CD14-positive monocyte (primary cell): ENCODE measurements at places on chromosomes 11 and 22.
A peak's percentile ranks its signal among the peaks of the same experiment; 100 is the strongest.

DNA sequence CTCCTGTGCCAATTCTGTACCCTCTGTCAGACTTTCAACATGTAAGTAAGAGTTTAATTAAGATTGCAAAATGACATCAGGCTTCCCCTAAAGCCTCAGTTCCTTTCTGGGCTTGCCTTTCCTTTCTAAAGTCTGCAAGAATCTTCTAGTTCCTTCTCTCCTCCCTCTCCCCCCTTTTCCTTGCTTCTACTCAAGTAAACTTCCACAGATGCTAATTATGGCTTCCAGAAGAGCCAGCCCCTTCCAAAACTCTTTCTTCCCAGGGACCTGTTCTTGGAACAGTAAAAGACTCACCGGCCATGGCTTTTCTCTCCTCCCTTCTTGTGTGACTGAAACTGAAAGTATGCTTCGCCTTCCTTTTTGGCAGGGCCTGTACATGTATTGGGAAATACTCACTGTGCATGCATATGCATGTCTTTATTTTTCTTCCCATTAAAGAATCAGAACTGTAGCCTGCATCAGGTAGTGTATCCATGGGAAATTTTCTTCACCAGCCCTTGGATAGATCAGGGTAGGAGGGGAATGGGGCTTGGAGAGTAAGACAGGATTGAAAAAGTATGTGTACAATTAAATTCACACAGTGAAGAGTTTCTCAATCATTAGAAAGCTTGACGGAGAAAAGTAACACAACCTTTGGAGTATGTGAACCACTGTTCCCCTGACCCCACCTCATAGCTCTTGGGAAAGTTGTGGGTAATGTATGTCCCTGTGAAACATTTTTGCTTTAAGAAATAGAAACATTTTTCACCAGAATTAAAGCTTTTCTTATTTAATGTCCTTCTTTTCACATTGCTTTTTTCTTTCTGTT lies at the start of gene CASP1:
TSS of gene CASP1 (minus strand) at position 332 of the 808 bp plus-strand sequence. CDS start at position 301, 31 bp downstream.
- peak within 1 kb of the TSS; percentile 81 for H3K4me3 ChIP-seq
- peak; percentile 59 for DNase-seq

- H3K27ac ChIP-seq, result no peak overlapping the region
- H3K4me3 ChIP-seq, result no peak overlapping the region
- H3K27me3 ChIP-seq, result peaks cover 94% of the 10 kb centered on the region
Observed at GRCh38 chr11:107591378-107592230, 657 bp downstream of the ELMOD1 start.

- H3K4me3 ChIP-seq, result no peak overlapping the region
- no peak overlapping the region for H3K27ac ChIP-seq
- no peaks in the 10 kb centered on the region for H3K4me1 ChIP-seq
- H3K36me3 ChIP-seq, result no peaks in the 10 kb centered on the region
Observed at GRCh38 chr22:43227239-43227630, 40.3 kb upstream of the TTLL12 start.

- no peaks in the 10 kb centered on the region for H3K4me1 ChIP-seq
- peak; percentile 12 for DNase-seq
- H3K36me3 ChIP-seq, result peaks cover 81% of the 10 kb centered on the region
- no peak overlapping the region for H3K27ac ChIP-seq
Observed at GRCh38 chr11:45872651-45873356, 12.6 kb upstream of the MAPK8IP1 start.

GRCh38 chr11:130785380-130786116 lies 130.7 kb downstream of the SNX19 start:
- H3K4me1 ChIP-seq, result no peaks in the 10 kb centered on the region
- DNase-seq, result no peak
- H3K4me3 ChIP-seq, result no peak overlapping the region
- no peaks in the 10 kb centered on the region for H3K36me3 ChIP-seq
- no peak overlapping the region for H3K27ac ChIP-seq
- H3K27me3 ChIP-seq, result no peaks in the 10 kb centered on the region

DNA sequence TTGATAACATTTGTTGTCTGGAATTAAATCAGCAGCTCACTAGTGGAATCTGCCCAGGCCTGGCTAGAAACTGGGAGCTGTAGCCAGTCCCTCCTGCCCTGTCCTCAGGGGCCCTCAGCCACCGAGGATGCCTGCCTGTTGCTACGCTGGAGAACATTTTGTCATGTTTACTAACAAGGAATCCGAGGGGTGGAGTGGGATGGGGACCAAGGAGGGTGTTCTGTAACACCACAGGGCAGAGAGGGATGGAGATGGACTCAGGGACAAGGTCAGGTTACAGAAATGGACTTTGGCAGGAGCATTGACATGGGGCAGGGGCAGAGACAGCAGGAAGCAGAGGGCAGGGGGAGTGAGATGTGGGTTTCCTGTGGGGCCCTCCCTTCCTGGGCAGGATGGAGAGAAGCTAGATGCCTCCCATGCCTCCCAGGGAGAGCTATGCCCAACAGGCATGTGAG lies 45.8 kb upstream of the AMPD3 start:
- no peak for DNase-seq
- H3K4me3 ChIP-seq, result no peak overlapping the region
- no peaks in the 10 kb centered on the region for H3K36me3 ChIP-seq

GRCh38 chr22:28835630-28836189 lies 35.3 kb upstream of the XBP1 start:
- DNase-seq, result no peak
- no peak overlapping the region for H3K4me3 ChIP-seq
- H3K36me3 ChIP-seq, result no peaks in the 10 kb centered on the region
- no peak overlapping the region for H3K27ac ChIP-seq

DNA sequence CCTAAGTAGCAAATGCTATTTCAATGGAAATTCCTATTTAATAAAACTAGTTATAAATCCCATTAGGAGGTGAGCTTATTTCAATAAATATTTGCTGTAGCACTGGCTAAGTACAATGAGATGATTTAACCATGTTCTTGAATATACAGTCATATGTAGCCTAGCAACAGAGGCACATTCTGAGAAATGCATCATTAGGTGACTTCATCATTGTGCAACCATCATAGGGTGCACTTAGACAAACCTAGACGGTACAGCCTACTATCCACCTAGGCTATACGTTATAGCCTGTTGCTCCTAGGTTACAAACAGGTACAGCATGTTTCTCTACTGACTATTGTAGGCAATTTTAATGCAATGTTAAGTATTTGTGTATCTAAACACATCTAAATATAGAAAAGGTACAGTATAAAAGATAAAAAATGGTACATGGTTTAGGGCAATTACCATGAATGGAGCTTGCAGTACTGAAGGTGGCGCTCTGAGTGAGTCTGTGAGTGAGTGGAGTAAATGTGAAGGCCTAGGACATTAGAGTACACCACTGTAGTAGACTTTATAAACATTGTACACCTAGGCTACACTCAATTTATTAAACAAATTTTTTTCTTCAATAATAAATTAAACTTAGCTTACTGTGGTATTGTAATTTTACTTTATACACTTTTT lies 350.1 kb downstream of the CASP12 start:
- DNase-seq, result no peak
- H3K36me3 ChIP-seq, result no peaks in the 10 kb centered on the region
- peaks cover 2% of the 10 kb centered on the region for H3K27me3 ChIP-seq
- H3K4me3 ChIP-seq, result no peak overlapping the region
- no peaks in the 10 kb centered on the region for H3K4me1 ChIP-seq
- no peak overlapping the region for H3K27ac ChIP-seq

DNA sequence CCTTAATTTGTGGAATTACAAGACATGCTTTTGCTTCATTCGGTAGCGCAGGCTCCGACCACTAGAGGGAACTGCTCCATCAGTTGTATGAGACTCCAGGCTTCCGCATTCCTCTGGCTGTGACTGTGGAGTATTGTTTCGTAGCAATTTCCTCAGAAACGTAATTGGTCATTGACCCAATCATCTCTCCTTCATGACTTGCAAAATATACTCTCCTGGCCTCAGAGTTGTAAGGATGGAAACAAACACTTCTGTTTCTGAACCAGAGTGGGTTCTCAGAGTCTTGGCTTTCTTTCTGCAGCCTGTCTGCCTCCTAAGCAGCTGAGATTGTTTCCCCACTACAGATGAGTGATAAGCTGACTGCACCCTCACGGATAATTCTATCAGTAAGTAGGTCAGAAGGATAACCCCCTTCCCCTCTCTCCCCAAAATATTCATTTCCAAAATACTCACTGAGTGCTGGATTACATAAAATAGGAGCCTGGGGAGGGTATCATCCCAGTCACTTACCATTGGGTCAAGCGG lies 146.8 kb upstream of the ZC3H12C start:
- H3K27ac ChIP-seq, result peak overlapping the region; percentile 91

- no peak overlapping the region for H3K4me3 ChIP-seq
- H3K27ac ChIP-seq, result no peak overlapping the region
- no peak for DNase-seq
- H3K27me3 ChIP-seq, result no peaks in the 10 kb centered on the region
- no peaks in the 10 kb centered on the region for H3K36me3 ChIP-seq
Observed at GRCh38 chr11:16117989-16118756, 238.2 kb downstream of the SOX6 start.

DNA sequence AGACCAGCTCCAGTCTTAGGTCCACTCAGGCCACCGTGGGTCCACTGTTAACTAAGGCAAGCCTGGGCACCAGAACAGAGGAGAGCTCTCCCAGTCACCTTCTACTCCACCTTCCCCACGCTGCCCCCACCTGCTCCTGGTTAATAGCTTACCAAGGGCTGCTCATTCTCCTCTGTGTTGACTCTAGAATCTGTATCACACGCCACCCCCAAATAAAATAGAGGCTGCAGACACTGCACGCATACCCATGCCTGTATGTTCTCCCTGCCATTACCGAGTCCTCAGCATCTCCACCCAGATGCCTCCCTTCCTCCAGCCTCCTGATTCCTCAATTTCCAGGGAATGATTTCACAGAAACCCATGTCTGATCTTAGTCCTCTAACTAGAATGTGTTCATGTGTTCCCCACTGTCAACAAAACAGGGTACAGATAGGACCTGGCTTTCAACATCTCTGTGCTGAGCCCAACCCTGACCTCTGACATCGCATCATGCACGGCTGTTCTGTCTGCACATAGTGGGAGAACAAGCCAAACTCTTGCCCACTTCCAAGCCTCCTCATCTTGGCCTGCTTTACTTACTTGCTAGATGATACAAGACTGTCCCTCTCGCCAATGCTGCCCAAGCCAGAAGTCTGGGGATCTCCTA lies 49.8 kb downstream of the SMCO4 start:
- H3K4me3 ChIP-seq, result no peak overlapping the region
- no peak overlapping the region for H3K27ac ChIP-seq
- H3K27me3 ChIP-seq, result no peaks in the 10 kb centered on the region
- DNase-seq, result no peak

- no peak for DNase-seq
- no peak overlapping the region for H3K27ac ChIP-seq
- no peaks in the 10 kb centered on the region for H3K4me1 ChIP-seq
- H3K27me3 ChIP-seq, result no peaks in the 10 kb centered on the region
Observed at GRCh38 chr11:13042873-13043342, 33.8 kb downstream of the RASSF10 start.

DNA sequence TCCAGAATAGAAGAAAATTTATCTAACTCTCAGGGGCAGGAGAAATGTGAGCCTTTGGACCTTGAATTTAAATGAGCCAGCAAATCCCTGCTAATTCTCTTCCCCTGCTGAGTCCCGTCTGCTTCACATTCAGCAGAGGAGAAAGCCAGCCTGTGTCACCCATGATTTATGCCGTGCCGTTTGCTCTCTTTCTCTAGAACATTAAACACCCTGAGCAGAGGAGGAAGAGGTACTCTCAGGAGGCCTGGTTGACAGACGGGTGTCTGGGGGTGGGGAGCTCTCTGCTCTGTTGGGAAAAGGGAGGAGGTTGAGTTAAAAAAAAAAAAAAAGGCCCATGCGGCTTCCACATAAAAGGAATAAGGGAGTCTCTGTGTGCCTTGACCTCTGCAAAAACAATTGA lies 11.3 kb upstream of the MTMR3 start:
- no peak for DNase-seq
- no peaks in the 10 kb centered on the region for H3K36me3 ChIP-seq
- peaks cover 31% of the 10 kb centered on the region for H3K4me1 ChIP-seq
- H3K27me3 ChIP-seq, result no peaks in the 10 kb centered on the region

- no peak overlapping the region for H3K27ac ChIP-seq
- no peak for DNase-seq
- no peak overlapping the region for H3K4me3 ChIP-seq
- H3K4me1 ChIP-seq, result no peaks in the 10 kb centered on the region
- H3K27me3 ChIP-seq, result no peaks in the 10 kb centered on the region
- H3K36me3 ChIP-seq, result peaks cover 8% of the 10 kb centered on the region
Observed at GRCh38 chr11:57493507-57494503, 21.7 kb downstream of the SLC43A1 start.

DNA sequence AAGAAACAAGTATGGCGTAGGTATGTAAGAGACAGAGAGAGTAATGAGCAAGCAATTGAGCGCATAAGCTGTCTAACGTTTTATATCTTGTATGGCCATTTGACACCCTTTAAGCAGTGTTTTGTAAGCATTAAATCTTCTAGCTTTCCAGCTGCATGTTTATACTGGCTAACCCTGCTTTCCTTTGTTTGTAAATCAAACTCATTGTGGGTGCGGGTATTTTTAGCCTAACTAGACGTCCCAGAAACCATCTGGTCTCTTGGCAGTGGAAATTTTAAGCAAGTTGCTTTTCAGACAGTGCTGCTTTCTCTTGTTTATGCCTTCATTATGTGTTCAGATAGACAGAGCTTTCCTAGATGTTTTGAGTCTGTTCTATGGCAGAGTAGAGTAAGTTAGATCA lies 73.5 kb downstream of the RNF169 start:
- H3K27ac ChIP-seq, result no peak overlapping the region
- no peaks in the 10 kb centered on the region for H3K27me3 ChIP-seq

DNA sequence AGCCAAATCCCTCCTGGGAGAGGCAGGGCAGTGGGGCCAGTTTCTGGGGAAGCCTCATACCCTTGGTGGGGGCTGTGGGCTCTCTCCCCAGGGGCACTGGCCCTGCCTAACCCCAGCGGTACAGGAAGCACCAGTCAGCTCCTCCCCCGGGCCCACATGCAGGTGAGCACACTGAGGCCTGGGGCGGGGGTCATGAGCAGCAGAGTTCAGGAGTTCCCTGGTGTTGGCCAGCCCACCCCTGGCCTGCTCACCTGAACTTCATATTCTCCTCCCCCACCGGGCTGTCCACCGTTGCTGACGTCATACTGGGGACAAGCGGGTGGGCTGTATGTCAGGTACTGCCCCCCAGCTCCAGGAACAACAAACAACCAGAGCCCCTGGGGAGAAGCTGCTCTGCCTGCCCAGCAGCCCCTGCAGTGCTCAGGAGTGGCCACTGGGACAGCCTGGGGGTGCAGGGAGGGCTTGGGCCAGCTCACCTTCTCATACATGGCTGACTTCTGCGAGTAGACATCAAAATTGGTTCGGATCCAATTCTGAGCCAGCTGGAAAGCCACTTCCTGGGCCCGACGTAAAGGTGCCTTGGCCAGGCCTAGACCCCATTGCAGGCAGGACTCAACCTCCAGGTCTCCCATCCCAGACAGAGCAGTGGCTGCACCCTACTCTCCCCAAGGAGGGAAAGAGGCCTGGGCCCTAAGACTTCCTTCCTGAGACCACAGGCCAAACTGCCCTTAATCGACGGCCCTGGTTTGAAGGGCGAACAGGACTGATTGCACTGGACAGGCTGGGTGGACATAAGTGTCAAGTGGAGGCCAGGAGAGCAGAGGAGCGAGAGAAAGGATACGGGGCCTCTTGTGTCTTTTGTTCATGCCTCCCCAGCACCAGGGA lies 20.8 kb downstream of the TREH start:
- peaks cover 8% of the 10 kb centered on the region for H3K4me1 ChIP-seq
- DNase-seq, result no peak
- H3K27ac ChIP-seq, result no peak overlapping the region
